Hypothalamus (tissue), 51 donors: ENCODE measurements at places on chromosomes 3 and 15.
A peak's percentile ranks its signal among the peaks of the same experiment; 100 is the strongest.

GRCh38 chr3:56053727-56054126 is 414.5 kb downstream of the ERC2 start:
- no peak for DNase-seq

- no peak for DNase-seq
Measured at GRCh38 chr3:192608726-192609600, 118.4 kb downstream of the FGF12 start.

DNA sequence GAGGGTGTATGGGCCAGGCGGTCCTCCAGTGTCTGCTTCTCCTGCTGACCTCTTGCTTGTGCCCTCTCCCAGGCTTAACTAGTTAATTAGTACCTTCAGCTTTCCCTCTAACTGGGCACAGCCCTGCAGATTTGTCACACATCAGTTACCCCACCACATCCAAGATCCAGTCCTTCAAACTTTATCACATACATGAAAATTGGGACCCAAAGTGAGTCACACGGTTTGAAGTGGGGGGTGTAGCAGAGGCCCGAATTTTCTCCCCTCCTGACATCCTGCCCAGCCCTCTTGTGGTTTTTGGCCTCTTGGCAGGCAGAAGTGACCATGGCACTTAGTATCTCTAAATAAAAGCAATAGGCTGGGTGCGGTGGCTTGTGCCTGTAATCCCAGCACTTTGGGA is 3.9 kb downstream of the MAPKAPK3 start:
- DNase-seq, result no peak

DNA sequence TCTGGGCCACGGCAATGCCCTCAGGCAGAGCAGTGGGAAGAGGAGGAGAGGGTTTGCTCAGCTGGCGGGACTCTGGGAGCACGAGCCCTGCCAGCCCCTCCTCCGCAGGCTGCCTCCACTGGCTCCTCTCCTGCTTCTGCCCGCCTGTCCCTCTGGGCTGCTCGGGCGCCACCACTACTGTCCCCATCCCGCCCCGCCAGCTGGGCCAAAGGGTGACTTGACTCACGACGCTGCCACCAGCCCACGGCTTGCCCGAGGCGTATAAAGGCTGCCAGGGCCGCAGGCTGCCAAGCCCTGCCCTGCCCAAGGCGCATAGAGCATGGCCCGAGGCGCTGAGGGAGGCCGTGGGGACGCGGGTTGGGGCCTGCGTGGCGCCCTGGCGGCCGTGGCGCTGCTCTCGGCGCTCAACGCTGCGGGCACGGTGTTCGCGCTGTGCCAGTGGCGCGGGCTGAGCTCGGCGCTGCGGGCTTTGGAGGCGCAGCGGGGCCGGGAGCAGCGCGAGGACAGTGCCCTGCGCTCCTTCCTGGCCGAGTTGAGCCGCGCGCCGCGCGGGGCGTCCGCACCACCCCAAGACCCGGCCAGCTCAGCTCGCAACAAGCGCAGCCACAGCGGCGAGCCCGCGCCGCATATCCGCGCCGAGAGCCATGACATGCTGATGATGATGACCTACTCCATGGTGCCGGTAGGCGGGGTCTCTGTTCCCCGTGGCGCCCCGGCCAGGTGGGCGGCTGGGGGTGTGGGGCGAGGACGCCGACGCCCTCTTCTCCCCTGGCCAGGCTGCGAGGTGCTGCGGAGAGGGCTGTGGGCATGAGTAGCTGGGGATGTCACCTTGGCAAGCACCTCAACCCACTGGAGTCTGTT is at the start of gene GLDN:
Gene GLDN (plus strand): TSS at position 290 of the 861 bp plus-strand sequence. CDS start 30 bp downstream, at position 320.
- DNase-seq, result peak; percentile 57

GRCh38 chr3:65785065-65785645 is 253.6 kb downstream of the MAGI1 start:
- DNase-seq, result no peak

- no peak for DNase-seq
Measured at GRCh38 chr3:8962226-8962861, 928 bp downstream of the RAD18 start.

DNA sequence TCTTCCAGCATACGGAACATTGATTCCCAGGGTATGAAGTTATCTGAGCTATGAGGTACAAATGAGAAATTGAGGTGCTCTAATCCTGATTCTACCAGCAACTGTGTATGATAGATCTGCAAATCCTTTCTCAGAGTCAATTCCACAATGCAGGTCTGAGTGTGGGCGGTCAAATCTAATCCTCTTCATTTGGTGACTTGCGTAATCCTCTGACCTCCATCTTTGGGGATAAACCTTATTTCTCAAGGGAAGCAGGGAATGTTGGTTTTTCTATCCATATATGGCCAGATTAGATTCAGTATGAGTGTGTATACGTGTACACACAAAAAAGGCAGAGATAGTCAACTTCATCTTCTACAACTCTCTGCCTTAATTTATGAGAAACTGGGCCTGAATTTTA is 348.4 kb upstream of the IL12A start:
- no peak for DNase-seq

DNA sequence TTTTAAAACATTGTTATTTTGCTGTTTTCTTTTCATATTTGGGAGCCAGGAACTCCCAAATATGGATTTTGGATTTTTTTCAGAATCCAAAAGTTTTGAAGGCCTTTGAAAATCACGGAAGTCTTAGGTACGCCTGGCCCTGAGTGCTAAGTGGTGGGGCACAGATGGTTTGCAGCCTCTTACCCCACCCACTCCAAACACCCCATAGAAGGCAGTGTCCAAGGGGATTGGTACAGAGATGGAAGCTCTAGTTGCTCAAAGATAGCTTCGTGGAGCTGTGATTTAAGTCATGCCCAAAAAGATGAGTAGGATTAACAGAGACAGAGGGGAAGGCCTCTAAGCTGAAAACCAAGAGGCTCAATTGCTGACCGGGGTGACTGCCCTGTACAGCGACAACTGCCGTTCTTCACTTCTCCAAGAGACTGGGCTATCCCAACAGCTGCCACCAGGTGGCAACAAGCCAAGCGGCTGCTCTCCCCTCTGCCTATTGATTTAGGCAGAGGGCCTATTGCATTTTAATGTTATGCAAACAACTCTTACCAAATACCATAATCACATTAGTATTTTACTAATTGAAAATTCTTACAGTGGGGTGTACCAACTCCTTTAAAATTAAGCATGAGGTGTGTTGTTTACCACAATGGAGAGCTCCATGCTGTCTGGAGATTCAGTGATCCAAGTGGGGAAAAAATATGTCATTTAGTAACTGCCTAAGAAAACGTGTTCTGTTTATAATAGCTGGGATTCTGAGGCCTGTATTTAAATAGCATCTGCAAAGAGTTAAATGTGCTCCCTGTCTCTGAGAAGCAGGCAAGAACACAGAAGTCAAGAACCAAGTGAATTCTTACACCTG is 64.0 kb upstream of the C15orf61 start:
- peak; percentile 25 for DNase-seq

GRCh38 chr15:29403772-29404171 is 134.2 kb upstream of the NSMCE3 start:
- no peak for DNase-seq

DNA sequence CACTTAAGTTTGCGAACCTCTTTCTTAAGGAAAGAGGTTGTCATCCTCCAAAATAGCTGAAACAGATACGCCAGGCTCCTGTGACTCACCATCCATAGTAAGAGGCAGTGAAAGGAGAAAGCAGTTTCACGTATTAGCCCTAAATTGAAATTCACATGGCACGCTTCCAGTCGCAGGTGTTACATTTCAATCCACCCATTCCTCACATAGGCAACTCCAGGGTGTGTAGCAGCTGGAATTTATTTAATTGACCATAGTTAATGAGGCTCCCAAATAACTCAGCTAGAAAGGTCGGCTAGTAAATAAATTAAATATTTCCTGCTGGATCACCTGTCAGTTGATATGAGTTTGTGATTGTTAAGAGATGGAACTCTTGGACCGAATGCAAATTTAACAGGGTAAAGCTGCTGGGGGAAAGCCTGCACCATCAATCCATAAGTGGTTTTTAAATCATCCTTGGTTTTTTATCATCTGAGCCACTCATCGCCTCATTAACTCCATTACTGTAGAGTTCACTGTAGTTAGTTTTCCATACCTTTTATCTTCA is 19.6 kb downstream of the NSUN3 start:
- no peak for DNase-seq

DNA sequence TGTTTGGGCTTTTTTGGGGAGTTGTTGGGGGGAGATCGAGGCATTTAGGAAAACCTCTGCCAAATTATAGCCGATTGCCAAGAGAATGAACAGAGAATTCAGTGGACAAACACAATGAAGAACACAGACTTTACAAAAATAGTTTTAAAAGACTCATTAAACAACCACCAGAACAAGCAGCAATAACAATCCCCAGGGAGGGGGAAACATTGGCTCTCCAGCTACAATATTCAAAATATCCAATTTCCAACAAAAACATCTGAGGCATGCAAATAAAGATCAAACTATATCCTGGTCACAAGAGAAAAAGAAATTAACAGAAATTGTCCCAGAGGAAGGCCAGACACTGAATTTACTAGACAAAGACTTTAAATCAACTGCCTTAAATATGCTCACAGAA is 24.5 kb upstream of the ANKRD28 start:
- DNase-seq, result no peak

- no peak for DNase-seq
Measured at GRCh38 chr3:104032283-104032682, 1334.4 kb upstream of the ALCAM start.

GRCh38 chr3:17259685-17260084 is 374.9 kb downstream of the PLCL2 start:
- DNase-seq, result no peak

- no peak for DNase-seq
Measured at GRCh38 chr15:68435966-68436365, 4.0 kb upstream of the ITGA11 start.

- no peak for DNase-seq
Measured at GRCh38 chr15:97446138-97446537, 514.4 kb upstream of the ARRDC4 start.

DNA sequence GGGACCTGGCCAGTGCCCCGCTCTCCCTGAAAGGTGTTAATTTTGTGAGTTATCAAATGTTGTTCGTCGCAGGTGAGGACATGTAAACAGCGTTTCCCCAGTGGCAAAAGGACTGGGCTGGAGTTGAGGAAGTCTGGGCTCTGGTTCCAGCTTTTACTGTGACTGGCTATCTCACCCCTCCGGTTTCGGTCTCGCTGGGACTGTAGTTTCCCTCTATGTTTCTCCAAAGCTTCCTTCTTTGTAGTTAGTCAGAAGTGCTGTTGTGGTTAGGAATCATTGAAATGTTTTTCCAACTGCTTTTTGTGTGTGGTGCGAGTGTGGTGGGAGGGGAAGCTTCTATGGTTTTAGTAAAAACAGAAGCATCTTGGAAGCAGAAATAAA is 990 bp upstream of the CLDN1 start:
- no peak for DNase-seq

DNA sequence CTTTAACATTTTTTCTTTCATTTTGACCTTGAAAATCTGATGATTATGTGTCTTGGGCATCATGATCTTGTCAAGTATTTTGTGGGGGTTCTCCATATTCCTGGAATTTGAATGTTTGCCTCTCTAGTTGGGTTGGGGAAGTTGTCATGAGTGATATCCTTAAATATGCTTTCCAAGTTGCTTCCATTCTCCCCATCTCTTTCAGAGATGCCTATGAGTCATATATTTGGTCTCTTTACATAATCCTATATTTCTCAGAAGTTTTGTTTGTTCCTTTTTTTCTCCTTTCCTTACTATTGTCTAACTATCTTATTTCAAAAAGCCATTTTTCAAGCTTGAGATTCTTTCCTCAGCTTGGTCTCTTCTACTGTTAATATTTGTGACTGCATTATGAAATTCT is 69.0 kb upstream of the CCDC80 start:
- no peak for DNase-seq
